ENCODE measurements at places on chromosomes 12 and 14. TPM values are rescaled to one million over a fixed set of nuclear protein-coding genes. Genes with fewer than 3 reads are reported as not detected.

Gene KRT73
- total RNA-seq, result 12.4 TPM

Gene TAS2R10
- total RNA-seq, result 1.2 TPM

Gene TFCP2
- total RNA-seq, result 26.6 TPM

Gene DIABLO
- 84.8 TPM for total RNA-seq

Gene RABGGTA
- total RNA-seq, result 95.1 TPM

All from natural killer cell (primary cell).